ENCODE measurements at places on chromosomes 7 and 10.

- DNase-seq, result no peak
These were observed 194.7 kb downstream of the ARHGAP21 start for GRCh38 chr10:24528946-24529345.

- DNase-seq, result no peak
These were observed 222.9 kb downstream of the MTERF1 start for GRCh38 chr7:91657483-91658071.

DNA sequence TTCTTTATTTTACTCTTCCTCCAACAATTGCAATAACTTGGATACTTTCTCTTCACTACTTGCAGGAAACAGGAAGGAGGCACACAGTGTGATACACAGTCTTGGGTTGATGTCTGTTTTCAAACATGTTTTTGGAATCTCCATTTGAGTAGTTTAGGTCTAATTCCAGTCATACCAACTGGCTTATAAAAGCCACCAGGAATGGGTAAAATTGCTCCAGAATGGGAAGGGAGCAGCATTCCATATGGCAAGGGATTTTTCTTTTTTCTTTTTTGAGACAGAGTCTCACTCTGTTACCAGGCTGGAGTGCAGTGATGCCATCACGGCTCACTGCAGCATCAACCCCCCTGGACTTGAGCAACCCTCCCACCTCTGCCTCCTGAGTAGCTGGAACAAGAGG is 545.1 kb upstream of the GALNT17 start:
- no peak for DNase-seq

DNA sequence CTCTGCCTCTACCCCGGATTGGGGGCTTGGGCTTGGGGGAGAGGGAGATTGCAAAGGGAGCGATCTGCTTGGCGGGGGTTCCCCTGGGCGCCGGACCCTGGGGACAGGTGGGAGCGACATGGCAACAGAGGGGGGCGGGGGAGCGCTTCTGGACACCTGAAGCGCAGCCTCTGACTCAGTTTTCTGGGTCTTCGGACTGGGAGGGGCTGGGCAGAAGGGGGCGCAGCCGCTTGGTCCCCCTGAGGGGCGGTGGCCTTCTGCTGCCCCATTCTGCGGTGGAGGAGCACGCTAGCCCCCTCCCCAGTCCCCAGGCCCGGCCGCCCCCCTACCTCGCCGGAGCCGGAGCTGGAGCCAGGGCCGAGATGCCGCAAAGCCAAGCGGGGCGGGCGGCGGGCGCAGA is 380 bp downstream of the NAT16 start:
- no peak for DNase-seq

DNA sequence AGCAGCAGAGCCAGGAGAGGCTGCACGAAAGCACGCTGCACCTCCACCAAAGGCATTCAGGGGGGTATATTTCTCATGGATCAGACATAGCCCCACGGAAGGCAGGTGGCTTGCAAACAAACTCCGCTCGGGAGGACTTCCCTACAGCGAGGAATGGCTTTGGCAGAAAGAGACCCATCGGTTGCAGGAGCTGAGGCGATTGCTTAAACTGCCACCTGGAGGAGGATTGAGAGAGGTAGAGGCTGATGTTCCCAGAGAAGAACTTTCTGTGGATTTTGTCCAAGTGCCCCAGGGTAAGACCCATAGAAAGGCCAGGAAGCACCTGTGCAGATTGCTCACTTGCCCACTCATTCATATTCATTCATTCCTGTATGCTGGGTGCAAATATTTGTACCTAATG is 89.1 kb downstream of the NEUROD6 start:
- DNase-seq, result no peak

DNA sequence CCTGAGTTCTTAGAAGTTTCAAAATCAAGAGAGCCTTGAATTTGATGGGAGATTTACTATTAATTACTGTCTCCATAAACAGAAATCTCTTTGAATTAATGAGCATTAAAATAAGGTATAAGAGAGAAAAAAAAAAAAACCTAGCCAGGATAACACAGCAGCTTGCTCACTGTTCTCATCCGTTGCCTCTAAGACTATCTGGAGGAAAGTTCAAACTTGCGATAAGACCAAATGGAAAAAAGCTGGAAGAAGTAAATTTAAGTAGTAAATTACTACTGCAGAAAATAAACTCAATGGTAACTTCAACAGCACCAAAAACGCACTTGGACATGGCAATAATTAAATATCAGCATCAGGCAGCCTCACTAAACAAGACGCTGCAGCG is 36.7 kb downstream of the GNA12 start:
- no peak for DNase-seq

DNA sequence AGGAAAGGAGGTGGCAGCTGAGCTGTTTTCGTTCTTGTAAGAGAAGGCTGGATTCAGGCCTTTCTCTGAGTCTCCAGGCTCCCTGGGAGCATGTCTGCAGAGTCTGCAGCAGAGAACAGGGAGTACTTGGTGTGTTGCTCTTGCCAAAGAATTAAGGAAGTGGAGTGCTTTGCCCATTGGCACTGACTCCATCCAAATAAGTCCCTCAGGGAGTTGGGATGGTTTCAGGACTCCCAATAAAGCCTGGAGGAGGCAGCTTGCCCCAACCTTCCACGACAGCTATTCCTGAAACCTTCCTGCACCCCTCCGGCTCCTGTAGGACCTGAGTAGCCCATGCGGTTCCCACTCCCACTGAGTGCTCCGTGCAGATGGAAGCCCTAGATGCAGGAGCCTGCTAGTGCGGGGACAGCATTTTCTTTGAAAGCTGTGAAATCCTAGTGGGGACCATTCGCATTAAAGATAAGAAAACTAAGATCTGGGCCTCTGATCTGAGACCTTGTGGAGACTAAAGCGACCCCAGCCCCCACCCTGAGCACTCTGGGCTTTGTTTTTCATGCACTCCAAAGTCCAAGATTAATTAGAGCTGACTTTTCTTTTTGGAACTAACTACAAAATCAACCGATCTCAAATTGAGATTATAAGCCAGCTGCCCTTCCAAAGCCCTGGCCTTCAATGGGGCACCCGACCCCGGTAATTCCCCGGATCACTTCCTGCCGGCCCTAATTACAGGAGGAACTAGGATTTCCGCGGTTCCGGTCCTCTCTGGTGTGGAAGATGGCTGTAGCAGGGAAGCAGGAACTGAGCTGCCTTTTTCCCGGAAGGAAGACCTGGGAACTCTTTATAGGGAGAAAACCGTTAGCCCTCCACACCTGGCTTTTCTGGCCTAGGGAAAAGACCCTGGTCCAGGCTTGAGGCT is 110.2 kb downstream of the COL13A1 start:
- no peak for DNase-seq

DNA sequence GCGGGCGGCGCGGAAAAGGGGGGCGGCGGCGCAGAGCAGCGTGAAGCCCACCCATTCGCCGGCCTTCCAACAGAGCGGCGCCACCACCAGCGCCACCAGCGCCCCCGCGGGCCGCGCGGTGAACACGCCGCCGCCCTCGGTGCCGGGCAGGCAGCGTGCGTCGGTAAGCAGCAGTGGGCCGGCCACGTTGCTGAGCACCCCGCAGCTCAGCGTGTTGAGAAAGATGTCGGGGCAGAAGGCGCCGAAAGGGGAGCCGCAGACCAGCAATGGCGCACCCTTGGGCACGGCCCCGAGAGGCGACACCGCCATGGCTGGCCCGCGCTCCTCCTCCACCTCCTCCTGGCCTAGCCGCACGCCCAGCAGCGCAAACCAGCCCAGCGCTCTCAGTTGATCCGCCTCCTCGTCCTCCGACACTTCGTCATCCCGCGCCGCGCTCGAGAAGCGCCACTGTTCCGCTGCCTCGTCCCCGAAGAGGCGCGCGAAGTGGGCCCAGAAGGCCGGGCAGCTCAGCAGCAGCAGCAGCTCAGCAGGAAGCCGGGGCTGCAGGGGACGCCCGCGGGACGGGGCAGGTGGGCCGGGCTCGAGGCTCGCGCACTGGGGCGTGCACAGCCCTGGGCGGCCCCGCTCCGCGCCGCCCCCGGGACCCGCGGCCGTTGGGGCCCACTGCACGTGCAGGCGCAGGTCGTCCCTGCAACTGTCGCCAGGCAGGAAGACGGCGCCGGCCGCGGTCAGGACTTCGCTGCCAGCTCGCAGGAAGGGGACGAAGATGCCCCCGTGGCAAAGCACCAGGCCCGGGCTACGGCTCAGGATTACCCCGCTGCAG is 623 bp downstream of the TYSND1 start:
- DNase-seq, result peak; percentile 74

DNA sequence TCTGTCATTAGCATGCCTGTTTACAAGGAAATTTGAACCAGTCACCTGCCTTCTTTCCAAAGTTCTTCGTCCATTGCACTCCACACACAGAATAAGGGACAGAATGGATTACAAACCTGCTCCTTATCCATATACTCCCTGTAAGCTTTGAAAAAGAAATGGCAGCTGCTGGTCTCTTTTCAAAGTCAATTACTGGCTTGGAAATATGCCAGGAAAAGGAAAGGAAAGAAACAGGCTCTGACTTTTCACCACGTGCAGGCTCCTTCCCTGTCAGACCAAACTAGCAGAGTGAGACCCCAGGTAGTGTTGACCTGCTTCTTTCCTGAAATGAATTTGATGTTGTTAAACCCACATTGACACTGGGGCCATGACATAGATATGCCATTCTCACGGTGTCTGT is 84.5 kb downstream of the LHFPL3 start:
- no peak for DNase-seq

- no peak for DNase-seq
These were observed 68.3 kb downstream of the NAMPT start for GRCh38 chr7:106216517-106216922.

GRCh38 chr7:36054637-36055036 is 98.4 kb upstream of the EEPD1 start:
- DNase-seq, result no peak

DNA sequence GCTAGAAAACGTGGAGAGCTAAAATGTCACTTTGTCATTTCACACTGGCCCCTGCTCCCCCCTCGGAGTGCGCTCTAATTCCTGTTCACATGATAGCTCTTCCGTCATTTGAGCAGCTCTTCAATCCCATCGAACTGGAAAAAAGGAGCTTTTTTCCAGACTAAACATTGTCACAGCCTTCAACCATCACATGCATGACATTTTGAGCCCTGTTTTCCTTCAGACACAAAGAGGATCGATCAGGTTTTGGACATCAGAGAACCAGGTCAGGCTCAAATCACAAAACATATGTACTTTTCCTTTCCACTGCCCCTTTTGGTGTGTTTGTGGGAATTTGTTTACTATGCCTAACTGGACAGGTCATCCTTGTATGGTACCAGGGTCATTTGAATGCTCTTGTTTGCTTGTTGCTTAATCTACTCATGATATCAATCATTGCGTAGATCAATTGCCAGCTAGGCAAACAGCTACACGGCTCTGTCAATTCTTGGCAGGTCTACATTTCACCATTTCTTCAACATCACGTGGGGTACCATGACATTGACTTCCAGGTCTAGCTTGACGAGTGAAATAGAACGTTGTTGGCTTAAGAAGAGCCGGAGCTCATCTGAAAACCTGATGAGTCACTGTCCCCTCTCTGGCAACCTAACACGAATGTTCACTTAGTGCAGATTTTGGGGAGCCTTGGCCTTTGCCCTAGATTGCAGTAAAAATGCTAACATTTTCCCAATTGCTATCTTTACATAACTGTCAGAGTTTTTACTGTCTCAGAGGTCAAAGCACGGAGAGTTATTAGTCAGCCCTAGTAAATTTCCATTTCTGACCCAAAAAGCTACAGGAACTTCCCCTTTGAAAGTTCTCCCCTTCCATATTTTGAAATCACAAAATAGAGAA is 87.3 kb downstream of the LYZL2 start:
- DNase-seq, result no peak

GRCh38 chr10:385571-386300 is 250.5 kb downstream of the ZMYND11 start:
- DNase-seq, result no peak

Measured in neuronal stem cell (in vitro differentiated cells).